ENCODE measurements at places on chromosomes 6 and 20. TPM values are rescaled to one million over a fixed set of nuclear protein-coding genes. Genes with fewer than 3 reads are reported as not detected.

- no peak for DNase-seq
Observed at GRCh38 chr6:90120327-90120726, 176.3 kb downstream of the BACH2 start.

- DNase-seq, result no peak
Observed at GRCh38 chr6:68978411-68978810, 343.3 kb downstream of the ADGRB3 start.

DNA sequence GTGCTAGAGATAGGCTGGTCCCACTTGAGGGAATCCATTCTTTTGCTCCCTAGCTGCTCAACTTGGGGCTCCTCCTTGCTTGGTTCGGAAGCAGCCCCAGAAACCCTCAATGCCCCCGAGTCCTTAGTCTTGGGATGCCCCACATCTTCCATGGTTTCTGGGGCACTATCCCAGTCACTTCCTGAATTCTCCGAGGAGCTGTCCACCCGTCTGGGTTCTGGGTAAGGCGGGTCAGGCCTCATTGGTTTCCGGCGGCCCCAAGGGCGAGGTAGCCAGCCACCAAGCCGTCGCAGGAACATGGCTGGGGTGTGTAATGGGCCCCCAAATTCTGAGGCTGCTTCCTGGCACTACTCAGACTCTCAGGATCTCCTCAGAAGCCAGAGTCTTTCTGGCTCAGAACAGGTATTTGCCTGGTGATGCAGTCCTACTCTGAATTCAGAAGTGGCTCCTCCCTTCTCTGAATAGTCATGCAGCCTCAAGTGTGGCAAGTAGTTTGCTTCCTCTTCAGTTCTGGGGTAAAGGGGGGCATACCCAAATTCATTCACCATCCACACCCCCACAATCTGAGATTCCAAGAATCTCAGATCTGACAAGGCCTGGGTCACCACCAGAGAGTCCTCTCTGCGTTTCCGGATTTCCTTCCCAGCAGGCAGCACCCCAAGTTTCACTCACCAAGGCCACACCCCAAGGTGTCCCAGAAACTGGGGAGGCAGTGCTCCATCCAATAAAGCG is 763 bp downstream of the C6orf47 start:
- no peak for DNase-seq

The ACTR5 gene
- total RNA-seq, result 10.9 TPM

Data from G401 (cell line).